ENCODE measurements at places on chromosomes 6 and 20.

DNA sequence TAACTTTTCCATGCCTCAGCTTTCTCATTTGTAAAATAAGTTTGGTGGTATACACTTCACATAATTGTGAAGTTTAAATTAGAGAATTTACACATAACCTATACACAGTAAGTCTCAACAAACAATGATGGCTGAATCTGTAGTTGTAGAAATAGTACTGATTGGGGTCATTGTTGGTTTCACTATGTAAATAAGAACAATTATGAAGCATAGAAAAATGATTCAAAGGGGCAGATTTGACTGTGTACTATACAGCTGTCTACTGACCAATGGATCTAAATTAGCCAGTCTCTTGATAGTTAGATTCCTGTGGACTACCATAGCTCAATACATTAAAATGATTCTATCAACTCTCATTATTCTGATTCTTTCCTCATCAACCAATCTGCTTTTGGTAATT is 181.1 kb upstream of the STXBP5 start:
- no peak for DNase-seq

- no peak for DNase-seq
These were observed 294.4 kb upstream of the TBX18 start for GRCh38 chr6:85058806-85059205.

GRCh38 chr20:37280403-37280802 is 9.1 kb upstream of the MANBAL start:
- no peak for DNase-seq

DNA sequence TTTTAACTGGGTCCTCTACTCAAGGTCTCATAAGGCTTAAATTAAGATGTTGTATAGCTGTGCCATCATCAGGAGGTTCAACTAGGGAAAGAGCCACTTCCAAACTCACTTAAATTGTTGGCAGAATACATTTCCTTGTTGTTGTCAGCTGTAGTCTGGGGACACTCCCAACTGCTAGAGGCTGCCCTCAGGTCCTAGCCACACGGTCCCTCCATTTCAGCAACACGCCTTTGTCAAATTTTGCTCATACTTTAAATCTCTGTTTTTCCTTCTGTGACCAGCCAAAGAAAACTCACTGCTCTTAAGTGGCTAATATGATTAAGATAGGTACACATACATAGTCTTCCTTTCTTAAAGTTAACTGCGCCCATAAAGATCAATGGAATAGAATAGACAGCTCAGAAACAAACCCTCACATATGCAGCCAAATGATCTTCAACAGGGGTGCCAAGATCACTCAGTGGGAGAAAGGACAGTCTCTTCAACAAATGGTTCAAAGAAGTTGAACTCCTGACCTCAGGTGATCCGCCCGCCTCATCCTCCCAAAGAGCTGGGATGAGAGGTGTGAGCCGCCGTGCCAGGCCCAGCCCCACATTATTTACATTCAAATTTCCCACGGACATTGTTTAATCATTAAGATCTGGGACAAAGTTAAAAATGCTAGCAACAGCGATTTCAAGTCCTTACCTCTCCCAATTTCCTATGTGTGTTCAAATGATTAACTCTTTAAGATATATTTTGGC is 76.4 kb upstream of the ELOVL5 start:
- DNase-seq = no peak

GRCh38 chr6:43949551-43949991 is 177.7 kb downstream of the MRPL14 start:
- DNase-seq = no peak

All from SK-N-SH (cell line).